ENCODE measurements at places on chromosomes 5 and 9. TPM values are rescaled to one million over a fixed set of nuclear protein-coding genes. Genes with fewer than 3 reads are reported as not detected.

The CCL27 gene
- 0.28 TPM for total RNA-seq

The LCP2 gene
- not detected for total RNA-seq

The UBE2QL1 gene
- total RNA-seq, result 0.11 TPM

The PAPPA gene
- 0.17 TPM for total RNA-seq

GRCh38 chr5:69312459-69313160 is 20.0 kb downstream of the CCDC125 start:
- no peak overlapping the region for H3K4me3 ChIP-seq
- no peaks in the 10 kb centered on the region for H3K4me1 ChIP-seq
- peaks cover 9% of the 10 kb centered on the region for H3K36me3 ChIP-seq
- DNase-seq, result no peak
- no peaks in the 10 kb centered on the region for H3K27me3 ChIP-seq

DNA sequence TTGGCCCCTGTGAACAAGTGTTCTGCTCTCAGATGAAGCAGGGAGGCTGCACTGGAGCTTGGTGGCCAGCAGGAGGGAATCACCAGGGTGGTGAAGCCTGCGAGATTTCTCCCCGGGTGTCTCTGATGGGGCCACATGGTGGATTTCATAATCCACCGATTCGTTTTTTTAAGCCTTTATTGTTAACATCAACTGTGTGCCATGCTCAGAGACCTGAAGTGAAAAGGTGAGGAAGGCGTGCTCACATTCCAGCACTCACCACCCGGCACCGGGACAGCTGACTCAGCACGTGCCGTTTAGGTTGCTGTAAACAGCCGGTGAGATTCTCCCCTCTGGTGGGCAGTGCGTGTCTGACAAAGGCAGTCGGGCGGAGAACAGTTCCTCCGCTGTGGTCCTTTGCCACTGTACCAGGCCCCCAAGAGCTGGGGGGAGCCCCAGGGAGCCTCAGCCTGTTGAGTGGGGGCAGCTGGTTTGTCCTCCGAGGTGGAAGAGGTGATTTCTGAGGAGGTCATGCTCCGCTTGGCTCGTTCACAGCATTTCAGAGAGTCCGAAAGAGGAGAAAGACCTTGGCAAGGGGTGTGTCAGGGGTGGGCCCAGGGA is 12.7 kb upstream of the AHRR start:
- H3K36me3 ChIP-seq, result peaks cover 37% of the 10 kb centered on the region
- no peak overlapping the region for H3K4me3 ChIP-seq
- no peaks in the 10 kb centered on the region for H3K27me3 ChIP-seq
- no peak for DNase-seq
- H3K27ac ChIP-seq, result no peak overlapping the region

- H3K4me3 ChIP-seq, result no peak overlapping the region
- H3K27ac ChIP-seq, result no peak overlapping the region
- H3K36me3 ChIP-seq, result peaks cover 2% of the 10 kb centered on the region
- no peaks in the 10 kb centered on the region for H3K4me1 ChIP-seq
- H3K27me3 ChIP-seq, result no peaks in the 10 kb centered on the region
Observed at GRCh38 chr5:2138896-2139295, 256.2 kb upstream of the IRX4 start.

DNA sequence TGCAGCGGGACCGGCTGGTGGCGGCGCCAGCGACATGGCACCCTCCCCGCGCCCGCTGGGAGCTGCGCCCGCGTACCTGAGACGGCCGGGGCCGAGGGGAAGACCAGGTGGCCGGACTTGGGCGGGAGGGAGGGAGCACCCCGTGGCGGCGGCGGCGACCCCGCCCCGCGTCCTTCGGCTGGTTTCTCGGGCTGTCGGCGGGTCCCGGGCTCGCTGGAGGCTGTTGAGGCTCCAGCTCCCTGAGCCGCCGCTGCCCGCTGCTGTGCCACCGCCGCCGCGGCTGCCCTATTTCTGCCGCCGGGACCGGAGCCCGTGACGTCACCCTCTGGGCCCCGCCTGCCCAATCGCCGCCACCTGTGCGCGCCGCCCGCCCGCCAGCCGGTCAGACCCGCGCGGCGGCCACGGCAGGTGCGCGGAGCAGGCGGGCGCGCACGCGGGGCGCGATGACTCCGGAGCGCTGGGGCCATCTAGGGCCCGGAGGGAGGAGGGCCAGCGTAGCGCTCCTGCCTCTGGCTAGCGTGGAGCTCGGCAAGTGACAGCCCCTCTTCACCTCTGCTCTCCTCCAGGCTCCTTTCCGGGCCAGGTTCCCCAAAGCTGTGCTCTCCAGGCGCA is at the start of gene FSTL4:
FSTL4 (minus strand) TSS at position 293 of the 612 bp plus-strand sequence.
- H3K4me1 ChIP-seq, result no peaks in the 10 kb centered on the region
- DNase-seq, result peak; percentile 75
- H3K36me3 ChIP-seq, result no peaks in the 10 kb centered on the region
- no peak within 1 kb of the TSS for H3K27ac ChIP-seq

DNA sequence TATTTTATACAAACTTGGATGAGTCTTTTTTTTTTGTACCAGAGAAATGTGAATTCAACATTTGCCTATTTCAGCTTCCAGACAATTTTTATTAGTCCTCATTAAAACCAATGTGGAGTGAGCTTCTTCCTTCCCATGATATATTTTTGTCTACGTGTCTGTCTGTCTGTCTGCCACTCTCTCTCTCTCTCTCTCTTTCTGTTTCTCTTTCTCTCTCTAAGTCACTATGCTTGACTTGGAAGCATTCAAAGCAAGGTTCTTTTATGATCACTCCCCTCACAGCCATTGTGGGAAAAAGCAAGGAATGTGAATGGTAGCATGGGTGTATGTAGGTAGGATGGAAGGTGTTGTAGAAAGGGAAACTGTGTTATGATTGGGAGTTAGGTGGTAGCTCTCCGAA is 80.2 kb downstream of the SNCAIP start:
- H3K27me3 ChIP-seq, result no peaks in the 10 kb centered on the region
- DNase-seq, result no peak
- H3K4me1 ChIP-seq, result peaks cover 5% of the 10 kb centered on the region
- H3K27ac ChIP-seq, result no peak overlapping the region

All from H9 (cell line).